CD4-positive, alpha-beta T cell treated with Interleukin-4 for 1 hour (primary cell): ENCODE measurements at places on chromosomes 3 and 15.

GRCh38 chr15:50740955-50741354 is 24.6 kb downstream of the SPPL2A start:
- no peak for DNase-seq

DNA sequence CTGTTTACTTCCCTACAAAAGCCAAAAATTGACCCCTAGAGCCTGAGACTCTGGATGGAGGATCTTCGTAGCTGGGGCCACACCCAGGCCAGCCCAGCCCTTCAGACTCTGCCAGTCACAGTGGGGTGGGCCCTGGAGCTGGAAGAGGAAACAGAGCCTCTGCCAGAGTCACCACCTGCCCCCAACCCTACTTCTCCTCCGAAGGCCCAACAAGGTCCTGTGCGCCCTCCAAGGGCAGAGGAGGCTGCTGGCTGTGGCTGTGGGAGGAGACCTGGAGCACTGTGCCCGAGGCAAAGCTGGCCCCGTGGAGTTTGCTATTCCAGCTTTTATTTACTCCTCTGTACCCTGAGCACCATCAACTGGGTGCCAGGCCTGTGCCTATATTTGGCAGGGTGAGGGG is 19.0 kb downstream of the CISH start:
- peak; percentile 59 for DNase-seq

GRCh38 chr3:40550167-40550566 is 25.4 kb downstream of the ZNF621 start:
- no peak for DNase-seq

GRCh38 chr15:29822100-29822683 is at the start of gene TJP1:
TSS of gene TJP1 (minus strand) at chr15:29822468. CDS start at chr15:29822028, 440 bp downstream.
- no peak for DNase-seq

- no peak for DNase-seq
Observed at GRCh38 chr15:44082558-44083157, 112.4 kb downstream of the FRMD5 start.
